NCI-H1930 (cell line): ENCODE measurements at places on chromosomes 13 and 19.
A peak's percentile ranks its signal among the peaks of the same experiment; 100 is the strongest.

GRCh38 chr13:90500569-90500968, 846.9 kb upstream of the MIR17HG start:
- no peak for DNase-seq

GRCh38 chr19:40465025-40465556, 454 bp downstream of the BLVRB start:
- no peak for DNase-seq

GRCh38 chr19:6551607-6552450, 21.0 kb downstream of the TNFSF9 start:
- no peak for DNase-seq

GRCh38 chr19:49119411-49120324, at the start of gene PPFIA3:
Gene PPFIA3 (plus strand): TSS chr19:49119544. CDS start chr19:49127874, 8,330 bp downstream.
- no peak for DNase-seq

GRCh38 chr19:50639121-50640112, at the start of gene SYT3:
Gene SYT3 (minus strand): TSS chr19:50639881. CDS start chr19:50637411, 2,470 bp downstream.
- DNase-seq: peak; percentile 66

DNA sequence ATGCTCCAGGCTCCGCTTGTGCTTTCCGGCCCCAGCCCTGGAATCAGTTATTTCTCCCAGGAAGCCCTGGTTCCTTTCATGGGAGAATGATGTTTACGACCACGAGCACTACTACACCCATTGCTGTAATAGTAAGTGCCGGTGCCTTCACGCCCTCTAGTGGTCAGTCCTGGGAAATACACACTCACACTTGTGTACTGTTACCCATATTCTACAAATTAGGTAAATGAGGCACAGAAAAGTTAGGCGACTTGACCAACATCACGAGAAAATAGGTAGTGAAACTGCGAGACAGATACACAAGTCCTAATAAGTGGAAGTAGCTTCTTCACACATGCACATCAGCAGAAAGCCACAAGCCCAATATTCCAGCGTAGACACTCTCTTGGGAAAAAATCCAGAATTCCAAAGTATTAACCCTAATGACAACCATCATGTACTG, 21.7 kb downstream of the CEACAM21 start:
- DNase-seq: peak; percentile 60

- no peak for DNase-seq
Measured at GRCh38 chr19:39251846-39252245, 3.2 kb upstream of the IFNL4 start.

- no peak for DNase-seq
Measured at GRCh38 chr19:12797141-12797587, 4.4 kb downstream of the PRDX2 start.

- DNase-seq: no peak
Measured at GRCh38 chr19:53773999-53774398, 50.1 kb downstream of the NLRP12 start.

DNA sequence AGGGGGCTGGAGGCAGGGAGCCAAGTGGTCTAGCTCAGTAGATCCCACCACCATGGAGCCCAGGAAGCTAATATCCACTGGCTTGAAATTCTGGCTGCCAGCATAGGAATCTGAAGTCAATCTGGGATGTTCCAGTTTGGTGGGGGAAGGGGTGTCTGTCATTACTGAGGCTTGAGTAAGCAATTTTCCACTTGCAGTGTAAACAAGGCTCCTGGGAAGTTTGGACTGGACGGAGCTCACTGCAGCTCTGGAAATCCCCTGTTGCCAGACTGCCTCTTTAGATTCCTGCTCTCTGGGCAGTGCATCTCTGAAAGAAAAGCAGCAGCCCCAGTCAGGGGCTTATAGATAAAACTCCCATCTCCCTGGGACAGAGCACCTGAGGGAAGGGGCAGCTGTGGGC, 349.2 kb upstream of the KLHL1 start:
- no peak for DNase-seq

DNA sequence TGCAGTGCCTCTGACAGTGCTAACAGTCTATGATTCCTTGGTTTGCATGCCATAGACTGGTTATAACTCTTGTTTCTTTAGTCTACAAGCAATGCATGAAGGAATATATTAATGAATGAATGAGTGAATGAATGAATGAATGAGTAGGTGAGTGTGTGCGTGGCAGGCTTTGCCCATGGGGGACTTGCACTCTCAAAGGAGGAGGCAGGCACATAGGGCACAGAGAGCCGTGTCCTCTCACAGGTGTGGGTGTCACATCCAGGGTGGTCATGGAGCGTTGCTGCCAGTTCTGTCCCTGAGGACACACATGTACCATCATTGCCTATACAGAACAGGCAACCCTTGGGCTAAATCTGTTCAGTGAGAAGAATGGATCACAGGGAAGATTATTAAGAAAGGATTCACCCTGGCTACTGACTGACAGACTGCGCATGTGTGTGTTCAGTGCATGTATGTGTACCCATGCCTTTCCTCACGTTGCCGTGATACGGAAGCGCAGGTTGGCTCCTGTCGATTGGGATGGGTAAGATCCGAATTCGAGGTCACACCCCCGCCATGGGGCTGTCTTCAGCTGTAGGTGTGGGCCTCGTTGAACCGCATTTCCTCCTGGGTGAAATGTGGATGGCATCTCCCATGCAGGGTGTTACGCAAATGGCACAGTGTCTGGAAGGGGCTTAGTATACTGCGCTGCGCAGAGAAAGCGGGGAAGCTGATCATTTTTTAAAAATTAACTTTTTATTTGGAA, 161.4 kb downstream of the STK24 start:
- no peak for DNase-seq

DNA sequence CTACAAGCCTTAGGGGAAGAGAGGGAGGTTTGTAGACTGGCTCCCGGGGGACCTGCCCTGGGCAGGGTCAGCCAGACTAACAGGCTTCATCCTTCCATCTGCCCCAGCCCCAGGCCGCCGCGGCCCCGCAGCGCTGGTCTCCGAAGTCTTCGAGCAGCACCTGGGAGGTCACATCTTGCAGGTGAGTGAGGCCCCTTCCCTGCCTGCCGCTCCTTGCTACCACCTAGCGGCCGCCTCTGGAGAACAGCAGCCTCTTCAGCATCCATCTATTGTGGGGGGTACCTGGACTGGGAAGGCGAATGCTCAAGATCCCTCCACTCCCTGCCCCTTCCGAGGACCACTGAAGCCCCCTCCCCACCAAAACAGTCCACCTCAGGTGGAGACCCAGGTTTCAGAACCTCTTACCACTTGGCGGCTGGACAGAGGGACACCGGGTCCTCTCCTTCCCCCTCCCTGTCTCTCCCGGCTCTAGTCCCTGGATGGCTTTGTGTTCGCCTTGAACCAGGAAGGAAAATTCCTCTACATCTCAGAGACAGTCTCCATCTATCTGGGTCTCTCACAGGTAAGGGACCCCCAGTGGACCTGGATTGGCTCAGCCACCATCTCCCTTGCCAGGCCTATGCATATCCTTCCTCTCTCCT, 12.7 kb downstream of the NPAS1 start:
- peak; percentile 73 for DNase-seq

DNA sequence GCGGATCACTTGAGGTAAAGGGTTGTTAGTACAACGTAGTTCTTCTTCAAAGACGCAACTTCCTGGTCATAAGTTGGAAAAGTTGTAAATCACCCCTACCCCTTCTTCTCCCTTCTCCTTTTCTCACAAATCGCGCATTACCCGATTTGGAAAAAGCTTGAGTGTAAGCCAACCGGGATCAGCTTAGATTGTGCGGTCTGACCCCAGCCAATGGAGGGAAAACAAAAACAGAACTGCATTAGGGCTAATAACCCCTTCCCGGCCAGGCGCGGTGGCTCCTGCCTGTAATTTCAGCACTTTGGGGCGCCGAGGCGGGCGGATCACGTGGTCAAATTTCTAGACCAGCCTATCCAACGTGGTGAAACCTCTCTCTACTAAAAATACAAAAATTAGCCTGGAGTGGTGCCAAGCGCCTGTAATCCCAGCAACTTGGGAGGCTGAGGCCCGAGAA, 806 bp downstream of the ZNF90 start:
- DNase-seq: no peak

DNA sequence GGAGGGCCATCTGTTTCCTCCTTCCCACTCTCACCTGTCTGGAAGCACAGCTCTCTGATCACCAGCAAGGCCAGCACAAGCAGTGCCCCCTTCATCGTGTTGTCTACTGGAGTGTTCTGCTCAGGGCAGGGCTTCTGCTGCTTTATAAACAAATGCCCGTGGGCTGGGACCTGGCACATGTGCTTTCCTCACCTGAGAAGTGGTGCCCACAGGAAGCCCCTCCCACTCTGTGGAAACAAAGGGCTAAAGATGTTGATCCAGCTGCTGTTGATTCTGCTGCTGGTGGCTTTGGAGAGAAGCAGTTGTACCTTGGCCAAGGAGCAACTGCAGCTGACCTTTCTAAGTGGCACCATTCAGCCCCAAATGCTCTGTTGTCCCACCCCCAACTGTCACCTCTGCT, 26.4 kb upstream of the ZNF181 start:
- no peak for DNase-seq

- DNase-seq: no peak
Measured at GRCh38 chr13:100561599-100562204, 26.9 kb downstream of the GGACT start.

GRCh38 chr19:4523306-4524110, 5.2 kb upstream of the PLIN4 start:
- DNase-seq: no peak

DNA sequence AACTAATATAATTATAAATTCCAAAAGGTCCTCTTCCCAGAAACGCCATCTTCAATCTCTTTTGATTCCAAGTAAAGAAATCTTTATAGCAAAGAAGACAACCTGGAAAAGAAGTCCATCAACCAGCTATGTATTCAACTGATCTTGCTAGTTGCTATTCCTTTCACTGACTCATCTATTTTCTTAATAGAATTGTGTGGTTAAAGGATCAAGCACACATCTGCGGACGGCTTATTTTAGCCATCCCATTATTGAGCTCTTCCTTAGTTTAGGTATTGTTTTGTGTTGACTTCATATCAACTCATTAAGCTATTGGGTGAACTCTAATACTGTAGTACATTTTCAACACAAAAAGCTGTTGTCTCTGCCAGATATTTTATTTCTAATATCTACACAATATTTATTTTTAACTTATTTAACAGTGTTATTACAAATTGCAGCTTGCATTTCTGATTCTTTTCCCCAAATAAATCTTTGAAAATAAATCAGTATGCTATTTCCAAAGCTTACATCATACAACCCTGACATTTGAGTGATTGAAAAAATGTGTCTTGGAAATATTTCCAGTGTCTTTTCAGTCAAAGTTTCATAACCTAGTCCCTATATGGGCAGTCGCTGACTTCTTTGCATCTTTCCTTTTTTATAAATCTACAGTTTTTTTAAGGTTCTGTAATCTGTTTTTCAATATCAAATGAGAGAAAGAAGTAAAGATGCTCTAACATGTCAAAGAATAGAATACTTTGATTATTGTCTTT, 158.8 kb upstream of the SPRY2 start:
- no peak for DNase-seq

- no peak for DNase-seq
Measured at GRCh38 chr13:55245005-55245644, 1895.6 kb upstream of the PRR20A start.

- DNase-seq: no peak
Measured at GRCh38 chr19:55687281-55688201, 12.5 kb downstream of the EPN1 start.

DNA sequence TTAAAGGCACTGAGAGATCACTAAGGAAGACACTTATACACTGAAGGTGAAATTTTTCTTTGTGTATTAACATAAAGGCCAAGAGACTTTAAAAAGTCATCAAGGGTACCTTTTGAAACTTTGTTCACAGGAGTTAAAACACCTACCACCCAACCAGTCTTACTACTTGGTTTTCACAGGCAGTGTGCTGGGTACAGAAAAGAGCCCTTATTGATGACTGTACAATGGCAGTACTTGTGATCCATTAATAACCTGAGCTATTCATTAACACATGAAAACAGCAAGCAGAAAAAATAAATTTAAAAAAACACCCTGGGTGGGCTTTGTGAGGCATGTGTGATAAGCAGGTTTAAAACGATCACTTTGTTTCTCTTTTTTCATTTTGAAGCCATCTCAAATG, 148.9 kb downstream of the TBC1D4 start:
- no peak for DNase-seq

GRCh38 chr19:16295057-16295456, 29.6 kb upstream of the KLF2 start:
- no peak for DNase-seq

GRCh38 chr13:69660155-69660554, 447.5 kb upstream of the ATXN8OS start:
- no peak for DNase-seq

DNA sequence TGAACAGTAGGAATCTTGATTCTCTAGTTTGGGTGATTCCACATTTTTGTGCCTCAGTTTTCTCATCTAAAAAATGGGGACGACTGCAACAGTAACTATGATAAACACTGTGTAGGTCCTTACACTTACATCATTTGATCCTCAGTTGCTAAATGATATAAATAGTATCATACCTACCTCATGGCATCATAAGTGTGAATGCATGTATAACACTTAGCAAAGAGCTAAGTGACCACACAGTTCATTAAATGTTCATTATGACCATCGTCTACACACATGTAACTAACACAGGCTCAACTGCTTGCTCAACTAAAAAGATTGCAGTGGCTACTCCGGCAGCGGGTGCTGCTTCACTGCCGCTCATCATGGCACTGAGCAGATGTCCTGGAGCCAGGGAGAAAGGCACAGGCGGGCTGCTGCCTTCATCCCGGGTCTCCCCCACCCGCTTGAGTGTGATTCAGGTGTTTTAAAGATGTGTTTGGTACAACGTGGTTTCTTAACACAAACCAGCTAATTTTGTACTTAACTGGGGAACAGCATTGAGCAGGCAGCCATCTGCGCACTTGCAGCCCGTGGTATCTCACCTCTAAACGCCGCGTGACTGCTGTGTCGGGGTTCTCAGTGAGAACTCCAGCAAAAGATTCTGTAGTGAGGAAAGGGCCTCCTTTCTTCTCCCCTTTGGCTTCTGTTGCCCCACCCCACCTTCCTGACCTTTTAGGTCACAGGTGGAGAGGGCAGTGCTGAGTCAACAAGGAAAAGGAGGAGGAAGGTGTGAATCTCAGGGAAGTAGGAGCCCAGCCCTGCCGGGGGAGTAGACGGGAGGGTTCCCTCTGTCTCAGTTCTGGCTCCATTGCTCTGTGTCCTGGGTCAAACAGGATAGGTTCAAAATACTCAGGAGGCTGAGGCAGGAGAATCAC, 11.7 kb upstream of the ACTN4 start:
- no peak for DNase-seq

- DNase-seq: no peak
Measured at GRCh38 chr13:43444081-43444480, 342.7 kb downstream of the ENOX1 start.

- no peak for DNase-seq
Measured at GRCh38 chr13:112362021-112362420, 14.1 kb upstream of the SPACA7 start.

DNA sequence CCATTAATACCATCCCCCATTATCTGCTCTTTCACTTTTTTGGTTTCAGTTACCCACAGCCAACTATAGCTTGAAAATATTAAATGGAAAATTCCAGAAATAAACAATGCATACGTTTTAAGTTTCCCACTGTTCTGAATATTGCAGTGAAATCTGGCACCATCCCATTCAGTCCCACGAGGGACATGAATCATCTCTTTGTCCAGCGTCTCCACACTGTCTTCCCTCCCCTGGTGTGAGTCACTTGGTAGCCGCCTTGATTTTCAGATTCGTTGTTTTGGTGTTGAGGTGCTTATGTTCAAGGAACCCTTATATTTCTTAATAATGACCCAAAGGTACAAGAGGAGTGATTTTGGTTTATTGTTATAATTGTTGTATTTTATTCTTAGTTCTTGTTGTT, 246.1 kb downstream of the DCT start:
- no peak for DNase-seq
